Urothelium cell line (cell line): ENCODE measurements at places on chromosomes 2 and 18.
A peak's percentile ranks its signal among the peaks of the same experiment; 100 is the strongest.

GRCh38 chr18:7034924-7035323 lies 82.7 kb downstream of the LAMA1 start:
- no peak for DNase-seq

DNA sequence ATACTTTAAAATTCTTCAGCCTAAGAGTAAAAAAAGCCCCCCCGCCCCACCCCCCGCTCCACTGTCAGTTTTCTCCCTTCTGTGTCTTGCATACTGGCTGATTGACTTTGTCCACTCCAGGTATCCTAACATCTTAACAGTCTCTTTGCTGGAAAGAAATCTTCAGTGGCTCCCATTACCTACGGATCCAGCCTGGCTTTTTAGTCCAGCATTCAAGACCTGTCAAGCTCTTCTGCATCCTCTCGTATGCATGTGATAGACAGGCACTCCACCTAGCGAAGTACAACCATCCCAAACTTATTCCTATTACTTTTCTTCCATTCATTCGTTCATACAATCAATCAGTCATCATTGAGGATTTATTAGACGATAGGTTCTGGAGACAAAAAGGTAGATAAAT lies 288.1 kb downstream of the MYCN start:
- DNase-seq, result no peak

DNA sequence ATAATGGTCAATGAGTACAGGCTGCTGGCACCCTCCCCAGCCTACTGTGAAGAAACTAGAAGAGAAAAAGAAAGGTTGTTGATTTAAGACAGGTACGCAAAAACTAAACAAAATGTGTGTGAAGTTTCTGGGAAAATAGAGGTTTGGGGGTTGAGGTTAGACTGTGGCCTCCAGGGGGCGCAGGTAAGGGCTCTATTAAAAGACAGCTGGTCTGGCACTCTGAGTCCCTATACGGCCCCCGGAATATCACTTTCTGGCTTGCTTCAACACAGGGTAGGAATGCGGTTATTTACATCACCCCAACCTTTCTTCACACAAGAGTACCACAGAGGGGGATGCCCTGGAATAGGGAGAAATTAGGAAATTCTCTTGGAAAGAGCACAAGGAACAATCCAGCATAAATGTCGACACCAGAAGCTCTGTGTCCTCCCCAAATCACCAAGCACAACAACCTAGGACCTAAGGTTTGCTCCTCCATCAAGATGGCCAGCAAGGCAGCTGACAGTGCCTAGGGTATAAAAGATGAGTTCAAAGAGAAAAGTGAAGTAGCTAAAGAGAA lies 480.8 kb upstream of the KLHL29 start:
- peak; percentile 43 for DNase-seq

GRCh38 chr2:218418717-218419458 lies at the start of gene VIL1:
TSS of gene VIL1 (plus strand) at chr2:218419123. CDS start at chr2:218423779, 4,656 bp downstream.
- DNase-seq, result no peak

- DNase-seq, result no peak
Measured at GRCh38 chr2:219783359-219783975, 156.0 kb downstream of the SLC4A3 start.

DNA sequence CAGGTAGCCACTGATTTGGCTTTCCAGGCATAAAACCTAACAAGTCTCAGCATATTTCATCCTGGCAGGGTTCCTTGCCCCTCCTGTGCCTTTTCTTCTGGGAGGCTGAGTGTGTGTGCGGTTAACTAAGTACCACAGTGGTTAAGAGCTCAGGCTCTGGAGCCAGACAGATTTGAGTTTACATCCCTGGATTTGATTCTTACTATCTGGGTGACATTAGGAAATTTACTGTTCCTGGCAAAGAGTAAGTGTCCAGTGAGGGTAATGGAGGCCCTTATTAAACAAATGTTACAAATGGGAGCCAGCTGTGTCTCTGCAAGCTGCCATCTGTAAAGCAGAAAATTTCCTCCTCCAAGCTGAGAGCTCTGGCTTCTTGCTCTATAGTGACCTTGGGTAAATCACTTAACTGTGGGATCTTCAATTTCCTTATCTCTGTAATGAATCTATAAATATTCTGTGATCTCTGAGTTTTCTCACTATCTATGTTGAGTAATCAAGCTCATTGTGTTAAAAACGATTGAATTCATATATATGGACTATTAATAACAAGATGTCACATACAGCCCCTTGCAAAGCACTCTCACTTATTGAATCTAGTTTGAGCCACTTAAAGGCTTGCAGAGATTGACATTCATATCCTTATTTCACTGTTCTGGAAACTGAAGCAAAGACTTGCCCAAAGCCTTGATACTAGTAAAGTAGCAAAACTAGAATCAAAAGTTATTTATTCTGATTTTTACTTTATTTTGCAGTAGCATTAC lies 6.5 kb upstream of the COBLL1 start:
- no peak for DNase-seq

GRCh38 chr2:65025453-65026123 lies 30.6 kb upstream of the CEP68 start:
- DNase-seq, result no peak

- DNase-seq, result no peak
Measured at GRCh38 chr2:202604699-202605098, 30.1 kb upstream of the FAM117B start.

GRCh38 chr18:32040936-32041335 lies 22.3 kb downstream of the RNF125 start:
- DNase-seq, result no peak

- DNase-seq, result no peak
Measured at GRCh38 chr2:147665105-147665504, 179.7 kb upstream of the ACVR2A start.

- no peak for DNase-seq
Measured at GRCh38 chr2:122481244-122481622, 725.8 kb downstream of the TSN start.

GRCh38 chr18:46555724-46556123 lies 101.3 kb downstream of the LOXHD1 start:
- DNase-seq, result peak; percentile 6

DNA sequence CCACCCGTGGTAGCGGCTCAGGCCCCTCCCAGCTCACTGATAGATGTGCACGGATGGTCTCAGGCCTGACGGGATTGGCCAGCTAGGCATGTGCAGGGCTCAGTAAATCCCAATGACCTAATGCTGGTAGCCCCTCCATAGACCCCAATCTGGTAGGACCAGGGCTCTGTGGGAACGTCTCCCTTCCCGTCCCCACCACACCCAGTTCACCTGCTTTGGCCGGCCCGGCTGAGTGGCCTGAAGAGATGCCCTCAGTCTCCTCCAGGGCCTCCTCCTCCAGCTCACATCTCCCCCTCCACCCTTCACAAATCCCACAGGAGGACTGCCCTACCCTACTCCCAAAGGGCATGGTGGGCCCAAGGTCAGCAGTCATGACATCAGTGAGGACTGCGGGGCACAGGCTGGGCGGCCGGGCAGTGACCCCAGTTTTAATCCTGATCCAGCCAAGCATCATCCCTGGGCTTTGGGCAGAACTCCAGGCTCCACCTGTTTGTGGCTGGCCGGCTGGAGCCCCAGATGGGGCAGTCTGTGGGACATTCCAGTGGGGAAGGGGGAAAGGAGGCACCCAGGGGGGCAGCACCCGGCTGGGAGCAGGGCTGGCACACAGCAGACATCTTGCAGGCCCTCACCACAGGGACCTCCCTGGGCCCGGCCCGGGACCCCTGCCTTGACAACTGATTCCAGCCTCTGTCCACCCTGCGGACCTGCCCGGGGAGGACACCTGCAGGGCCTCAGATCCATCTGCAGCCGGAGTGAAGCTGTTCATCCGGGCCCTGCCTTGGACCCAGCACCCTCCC lies 2.3 kb downstream of the KIF1A start:
- DNase-seq, result no peak
